ENCODE measurements at places on chromosomes 3 and 15.
A peak's percentile ranks its signal among the peaks of the same experiment; 100 is the strongest.

DNA sequence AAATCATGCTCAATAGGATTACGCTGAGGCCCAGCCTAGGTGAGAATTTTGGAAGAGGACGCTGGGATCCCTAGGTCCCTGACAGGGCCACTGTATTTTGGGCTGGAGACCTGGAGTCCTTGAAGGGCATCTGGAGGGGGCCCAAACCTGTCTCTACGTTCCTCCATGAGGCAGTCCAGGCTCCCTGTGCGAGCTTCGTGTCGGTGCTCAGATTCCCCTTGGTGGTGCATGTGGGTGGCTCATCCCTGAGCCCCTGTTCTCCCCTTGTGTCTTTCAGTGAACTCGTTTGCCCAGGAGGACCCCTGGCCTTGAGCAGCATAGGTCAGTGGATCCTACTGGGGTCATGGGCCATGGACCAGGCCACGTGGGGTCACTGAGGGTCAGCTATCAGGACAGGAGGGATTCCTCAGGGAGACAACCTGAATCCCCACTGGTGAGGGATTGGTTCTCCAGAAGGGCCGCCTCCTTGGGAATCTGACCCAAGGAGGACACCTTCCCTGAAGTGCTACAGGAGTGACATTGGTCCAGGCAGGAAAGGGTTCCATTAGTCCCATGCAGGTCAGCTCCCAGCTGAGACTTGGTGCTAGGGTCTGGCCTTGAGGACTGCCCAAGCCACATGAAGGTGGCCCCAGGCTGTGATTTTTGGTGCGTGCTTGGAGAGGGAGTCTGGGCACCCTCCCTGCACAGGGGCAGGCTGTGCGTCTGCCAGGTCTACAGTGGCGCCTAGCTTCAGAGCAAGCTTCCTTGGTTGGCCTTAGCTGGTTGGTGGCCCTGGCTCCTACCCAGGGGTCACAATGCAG, 229.8 kb downstream of the SNRPN start:
- no peak for DNase-seq

DNA sequence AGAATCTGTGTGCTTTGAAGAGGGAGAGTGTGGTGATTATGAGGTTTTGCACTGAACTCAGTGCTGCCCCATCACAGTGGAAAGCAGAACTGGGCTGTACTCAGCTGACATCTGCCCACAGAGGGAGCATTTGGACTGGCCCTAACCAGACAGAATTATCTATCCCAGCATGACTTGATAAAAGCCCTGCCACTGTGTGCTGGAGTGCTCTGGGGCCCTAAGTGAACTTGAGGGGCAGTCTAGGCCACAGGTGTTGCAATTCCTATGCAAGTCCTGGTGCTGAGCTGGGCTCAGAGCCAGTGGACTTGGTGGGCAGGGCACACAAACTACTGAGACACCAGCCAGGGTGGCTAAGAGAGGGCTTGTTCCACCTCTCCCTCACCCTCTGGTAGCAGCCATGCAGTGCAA, 269.2 kb upstream of the CTNNB1 start:
- DNase-seq = no peak

DNA sequence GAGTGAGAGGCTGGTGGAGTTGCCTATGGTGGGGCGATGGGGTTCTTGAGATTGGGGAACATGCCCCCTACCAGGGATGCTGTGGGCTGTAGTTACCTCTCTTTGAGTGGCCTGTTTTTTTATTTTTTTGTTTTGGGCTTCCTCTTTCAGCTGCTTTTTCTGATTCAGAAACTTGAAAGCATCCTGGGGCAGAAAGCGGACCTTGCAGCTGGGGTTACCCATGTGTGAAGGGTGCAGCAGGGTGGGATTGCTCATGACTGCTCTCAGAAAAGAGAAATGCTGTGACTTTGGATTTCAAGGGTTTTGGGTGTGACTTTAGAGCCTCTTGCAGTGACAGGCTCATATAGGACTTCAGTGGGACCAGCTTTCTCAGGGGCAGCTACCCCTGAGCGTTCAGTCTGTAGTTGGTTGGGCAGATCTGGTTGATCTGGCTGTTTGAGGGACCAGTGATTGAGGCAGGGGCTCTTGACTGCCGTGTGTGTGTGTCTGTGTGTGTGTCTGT, 1.8 kb downstream of the LIMD1 start:
- no peak for DNase-seq

- no peak for DNase-seq
These were observed 574 bp upstream of the LRRC34 start for GRCh38 chr3:169813278-169813677.

DNA sequence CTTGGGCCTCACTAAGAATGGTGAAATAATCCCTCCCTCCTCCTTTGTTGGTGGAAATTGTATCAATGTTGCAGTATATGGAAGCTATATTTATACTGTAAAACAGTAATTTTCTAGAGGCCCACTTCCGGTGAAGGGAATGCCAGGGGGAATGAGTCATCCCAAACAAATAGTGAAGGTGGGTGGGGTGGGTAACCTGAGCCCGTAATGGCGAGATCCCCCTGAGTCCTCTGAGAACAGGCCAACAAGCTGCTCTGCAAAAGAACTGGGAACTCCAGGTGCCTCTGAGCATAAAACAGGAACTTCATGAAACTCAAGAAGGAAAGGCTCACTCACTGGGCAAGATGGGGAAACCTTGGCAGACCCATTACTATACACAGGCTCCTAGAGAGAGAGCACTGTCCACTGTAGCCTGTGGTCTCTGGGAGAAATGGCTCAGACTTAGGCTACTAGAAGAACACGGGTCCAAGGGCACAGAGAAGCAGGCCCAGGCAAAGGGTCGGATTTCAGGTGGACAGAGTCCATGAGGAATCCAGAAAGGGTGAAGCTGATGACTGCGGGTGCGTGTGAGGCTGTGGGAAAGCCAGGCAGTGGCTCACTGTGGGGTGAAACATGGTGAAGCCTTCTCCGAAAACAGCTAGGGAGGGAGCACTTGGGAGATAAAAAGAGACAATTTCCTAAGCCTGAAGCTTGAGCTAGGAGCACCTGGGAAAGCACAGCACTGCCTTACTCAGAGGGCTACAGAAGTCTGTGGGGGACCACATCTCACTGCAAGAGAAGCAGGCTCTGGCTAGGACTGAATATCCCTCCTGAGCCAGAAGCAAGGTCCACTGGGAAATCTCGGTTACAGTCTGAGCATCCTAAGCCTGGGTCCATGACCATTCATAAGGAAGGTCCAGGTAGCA, 19.8 kb downstream of the LARP6 start:
- peak; percentile 65 for DNase-seq

DNA sequence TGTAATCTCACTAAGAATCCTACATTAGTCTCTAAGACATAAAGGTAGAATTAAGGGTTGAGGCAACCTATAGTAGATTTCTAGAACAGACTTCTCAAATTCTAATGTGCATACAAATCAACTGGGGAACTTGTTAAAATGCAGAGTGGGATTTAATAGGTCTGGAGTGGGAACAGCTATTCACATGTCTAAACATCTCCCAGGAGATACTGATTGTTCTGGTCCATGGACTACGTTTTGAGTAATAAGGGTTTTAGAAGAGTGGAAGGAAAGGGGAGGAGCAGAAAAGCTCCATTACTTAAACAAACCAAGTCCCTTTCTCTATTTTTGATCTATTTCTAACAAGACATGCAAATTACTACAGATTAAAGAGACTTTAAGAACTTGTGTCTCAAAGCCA, 524.8 kb downstream of the TUSC7 start:
- DNase-seq = no peak

- DNase-seq = peak; percentile 73
These were observed 89.7 kb downstream of the AQP9 start for GRCh38 chr15:58227706-58228543.

DNA sequence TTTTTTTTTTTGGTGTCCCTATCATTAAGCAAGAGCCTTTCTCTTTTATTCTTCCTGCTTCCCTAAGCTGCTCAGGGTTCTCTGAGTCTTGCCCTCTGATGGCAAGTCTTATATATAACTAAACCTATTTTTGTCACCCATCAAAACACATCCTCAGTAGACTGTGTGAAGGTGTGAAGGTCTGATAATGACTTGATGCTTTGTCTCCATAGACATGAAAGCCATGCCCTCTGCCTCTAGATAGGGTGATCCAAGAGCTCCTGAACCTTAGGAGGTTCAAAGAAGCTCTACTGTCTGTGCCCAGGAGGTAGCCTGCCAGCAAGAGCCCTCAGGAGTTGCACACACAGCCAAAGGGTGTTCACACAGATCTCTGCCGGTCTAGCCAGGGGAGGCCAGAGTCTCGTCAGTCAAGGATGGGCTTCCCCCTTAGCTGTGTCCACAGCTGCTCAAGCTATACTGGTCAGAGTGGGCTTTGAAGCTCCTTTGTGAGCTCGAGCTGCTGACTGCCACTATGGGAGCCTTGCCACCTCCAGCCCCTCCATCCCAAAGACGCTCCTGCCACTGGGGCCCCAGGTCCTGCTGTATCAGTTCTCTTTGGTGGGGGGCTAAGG, 13.1 kb upstream of the SNX22 start:
- DNase-seq = no peak

DNA sequence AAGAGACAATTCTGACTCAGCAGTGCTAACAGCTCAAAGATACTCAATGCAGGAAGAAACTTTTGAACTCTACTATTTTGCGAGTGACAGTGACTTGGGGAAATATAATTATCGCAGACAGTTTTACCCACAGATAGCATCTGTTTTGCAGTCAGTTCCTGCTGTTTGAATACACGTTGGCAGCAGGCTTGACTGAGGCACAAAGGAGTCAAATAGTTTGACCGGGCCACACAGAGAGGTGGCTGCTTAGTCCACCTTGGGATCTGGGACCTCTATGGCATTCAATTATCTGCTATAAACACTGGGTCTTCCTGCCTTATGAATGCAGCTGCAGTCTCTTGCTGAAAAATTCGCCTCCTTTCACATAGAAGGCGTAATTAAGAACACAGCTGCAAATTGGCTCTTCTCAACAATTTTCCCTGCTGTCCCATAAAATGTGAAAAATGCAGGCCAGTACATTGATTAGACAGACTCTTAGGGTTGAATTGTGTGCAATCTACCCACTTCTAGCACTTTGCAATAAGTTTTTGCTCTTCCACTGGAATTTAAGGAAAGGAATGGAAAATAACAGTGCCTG, 56.5 kb downstream of the OTOL1 start:
- DNase-seq = no peak

GRCh38 chr15:73991260-73991659, 835 bp downstream of the STOML1 start:
- no peak for DNase-seq

- DNase-seq = no peak
These were observed 159.6 kb downstream of the GBE1 start for GRCh38 chr3:81601707-81602305.

GRCh38 chr3:60659098-60659497, 592.2 kb downstream of the FHIT start:
- no peak for DNase-seq

- DNase-seq = no peak
These were observed 1050.0 kb downstream of the TBL1XR1 start for GRCh38 chr3:176147251-176147650.

GRCh38 chr3:120487191-120487650, 36.4 kb upstream of the FSTL1 start:
- peak; percentile 87 for DNase-seq

DNA sequence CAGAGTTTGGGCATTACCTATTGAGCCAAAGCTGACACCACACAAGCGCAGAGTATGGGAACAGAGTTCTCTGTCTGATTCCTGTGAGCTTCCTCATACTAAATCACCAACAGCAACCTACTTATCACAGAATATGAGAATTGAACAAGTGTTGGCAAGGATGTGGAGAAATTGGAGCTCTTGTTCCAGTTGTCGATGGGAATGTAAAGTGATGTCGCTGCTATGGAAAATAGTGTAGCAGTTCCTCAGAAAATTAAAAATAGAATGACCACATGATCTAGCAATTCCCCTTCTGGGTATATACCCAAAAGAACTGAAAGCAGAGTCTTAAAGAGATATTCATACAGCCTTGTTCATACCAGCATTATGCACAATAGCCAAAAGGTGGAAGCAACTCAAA, 33.4 kb downstream of the CD86 start:
- DNase-seq = no peak

GRCh38 chr3:116728454-116728853, 18.9 kb downstream of the TUSC7 start:
- no peak for DNase-seq

DNA sequence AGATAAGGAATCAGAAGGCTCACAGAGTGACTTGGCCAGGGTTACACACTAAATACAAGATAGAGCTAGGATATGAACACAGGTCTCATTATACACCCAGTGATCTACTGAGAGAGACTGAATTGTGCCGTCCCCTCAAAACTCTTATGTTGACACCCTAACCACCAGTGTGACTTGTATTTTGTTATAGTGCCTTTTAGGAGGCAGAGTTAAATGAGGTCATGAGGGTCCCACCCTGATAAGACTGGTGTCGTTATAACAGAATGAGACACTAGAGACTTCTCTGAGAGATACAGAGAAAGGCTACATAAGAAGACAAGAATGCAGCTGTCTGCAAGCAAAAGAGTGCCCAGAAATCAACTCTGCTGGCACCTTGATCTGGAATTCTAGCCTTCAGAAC, 12.6 kb downstream of the KPNA1 start:
- DNase-seq = no peak

- DNase-seq = peak; percentile 38
These were observed 88.0 kb downstream of the TTBK2 start for GRCh38 chr15:42832576-42832975.

- no peak for DNase-seq
These were observed 671 bp upstream of the SEMA3B start for GRCh38 chr3:50268276-50268675.

- DNase-seq = no peak
These were observed 20.9 kb downstream of the CD276 start for GRCh38 chr15:73704869-73705645.

DNA sequence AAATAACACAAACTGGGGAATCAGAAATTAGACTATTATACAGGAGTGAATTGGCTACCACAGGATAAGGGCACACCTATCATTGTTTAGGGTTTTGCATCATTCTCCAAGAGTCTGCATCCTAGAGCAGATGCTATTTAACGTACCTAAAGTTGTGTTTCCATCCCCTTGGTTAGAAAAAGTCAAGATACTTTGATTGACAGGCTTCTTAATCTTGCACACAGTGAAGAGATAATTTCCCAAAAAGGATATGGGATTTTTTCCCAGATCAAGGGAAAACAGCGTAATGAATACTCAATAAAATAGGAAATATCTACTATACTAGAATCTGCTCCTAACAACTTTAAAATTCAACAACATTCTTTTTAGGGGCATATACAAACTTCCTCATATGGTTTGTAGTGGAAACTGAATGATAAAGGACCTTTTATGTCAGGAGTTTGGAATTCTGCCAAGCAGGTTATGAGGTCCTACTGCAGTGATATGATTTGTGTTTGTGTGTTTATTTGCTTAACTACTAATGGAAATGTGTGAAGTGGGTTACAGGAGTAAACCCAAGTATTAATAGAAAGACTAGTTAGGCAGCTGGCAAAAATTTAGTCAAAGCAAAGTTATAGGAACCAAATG, 124.1 kb upstream of the MME start:
- DNase-seq = no peak

- no peak for DNase-seq
These were observed 54.3 kb downstream of the NTRK3 start for GRCh38 chr15:88202231-88202630.

DNA sequence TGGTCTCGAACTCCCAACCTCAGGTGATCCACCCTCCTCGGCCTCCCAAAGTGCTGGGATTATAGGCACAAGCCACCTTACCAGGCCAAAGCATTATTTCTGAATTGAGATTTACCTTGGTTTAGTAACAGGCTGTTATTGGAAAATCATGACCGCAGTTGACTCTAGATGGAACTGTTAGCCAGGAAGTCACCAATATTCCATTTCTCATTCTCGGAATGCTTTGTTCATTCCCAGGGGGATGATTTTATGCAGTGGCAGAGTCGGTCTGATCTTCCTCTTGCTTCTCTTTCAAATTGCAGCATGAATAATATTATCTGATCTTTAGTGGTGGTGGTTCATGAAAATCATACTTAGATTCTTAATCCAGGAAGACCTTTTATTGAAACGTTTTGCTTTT, 195.5 kb upstream of the MBNL1 start:
- DNase-seq = no peak
